Inflammatory macrophage treated with lipopolysaccharide for 4 hours (primary cell): ENCODE measurements at places on chromosomes 4 and X.

- peak; percentile 76 for DNase-seq
Observed at GRCh38 chrX:68693481-68694434, 46.3 kb downstream of the STARD8 start.

GRCh38 chr4:88211473-88212252, 53.2 kb upstream of the ABCG2 start:
- peak; percentile 72 for DNase-seq

GRCh38 chrX:63675716-63676115, 109.3 kb downstream of the ARHGEF9 start:
- no peak for DNase-seq

GRCh38 chrX:52811065-52811625, at the start of gene XAGE5:
Gene XAGE5, plus strand, starts transcription at chrX:52811287. Its CDS starts 1,280 bp downstream, at chrX:52812567.
- no peak for DNase-seq

- DNase-seq = no peak
Observed at GRCh38 chr4:87840149-87840548, 7.4 kb downstream of the MEPE start.

- DNase-seq = peak; percentile 40
Observed at GRCh38 chr4:174604198-174604597, 81.9 kb upstream of the HPGD start.
